ENCODE measurements at places on chromosomes 6 and 20.

- no peak for DNase-seq
Measured at GRCh38 chr6:17530321-17530835, 69.7 kb upstream of the FAM8A1 start.

GRCh38 chr20:24994470-24995368, 2.2 kb upstream of the APMAP start:
- peak; percentile 76 for DNase-seq

- no peak for DNase-seq
Measured at GRCh38 chr6:94645191-94645590, 932.1 kb upstream of the MANEA start.

DNA sequence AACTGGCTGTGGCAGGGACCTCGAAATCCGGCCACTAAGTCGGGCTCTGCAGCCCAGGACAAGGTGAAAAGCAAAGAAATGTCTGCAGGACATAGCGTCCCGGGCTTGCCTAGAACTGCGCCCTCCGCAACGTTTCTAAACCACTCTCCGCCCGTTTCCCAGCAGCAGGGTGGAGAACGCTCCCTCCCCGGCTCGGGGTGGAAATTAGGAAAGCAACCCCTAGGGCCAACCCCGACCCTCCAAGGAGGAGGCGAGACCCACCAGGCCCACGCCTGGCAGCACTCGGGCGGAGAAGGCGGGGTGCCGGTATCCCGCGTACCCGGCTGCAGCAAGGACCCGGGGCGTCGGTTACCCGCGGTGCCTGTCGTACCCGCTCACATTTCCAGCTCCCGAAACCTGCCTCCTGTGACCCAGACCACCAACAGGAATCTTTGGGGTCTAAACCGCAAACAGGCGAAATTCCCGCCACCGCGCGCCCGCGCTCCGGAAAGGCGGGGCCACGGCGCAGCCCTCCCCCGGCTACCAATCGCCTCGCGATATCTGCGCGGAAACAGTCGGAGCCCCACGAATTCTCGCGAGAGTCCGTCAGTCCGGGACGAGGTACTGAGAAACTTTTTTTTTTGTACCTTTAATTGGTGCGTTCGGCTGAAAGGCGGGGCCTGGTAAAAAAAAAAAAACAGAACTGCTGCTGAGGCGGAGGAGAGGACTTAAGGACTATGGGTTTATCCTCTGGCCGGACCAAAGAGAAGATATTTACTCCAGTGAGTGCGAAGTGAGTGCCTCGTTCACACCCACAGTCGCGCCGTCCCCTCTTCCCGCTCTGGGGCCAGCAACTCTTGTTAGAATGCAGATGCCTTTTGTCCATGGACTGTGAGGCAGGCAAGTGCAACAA, at the start of gene MMS22L:
MMS22L (minus strand) TSS at position 491 of the 892 bp plus-strand sequence. CDS start 739 bp downstream, outside the sequence.
- peak; percentile 96 for DNase-seq

DNA sequence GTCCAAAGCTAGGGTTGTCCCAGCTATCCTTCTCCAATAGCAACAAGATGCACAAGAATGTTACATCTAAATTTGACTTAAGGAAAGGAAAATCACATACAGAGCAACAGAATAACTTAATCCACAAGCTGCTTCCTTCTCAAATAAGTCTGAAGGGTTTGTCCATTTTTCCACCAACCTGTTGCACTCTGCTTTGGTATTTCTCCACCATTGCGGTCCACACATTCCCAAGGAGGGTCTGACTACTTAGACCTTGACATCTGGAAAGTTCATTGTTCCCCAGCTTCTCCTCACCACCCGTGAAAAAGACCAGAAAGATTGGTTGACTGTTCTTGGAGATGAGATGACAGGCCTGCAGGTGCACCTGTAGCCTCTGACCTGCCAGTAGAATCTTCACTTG, 72.5 kb downstream of the PDSS2 start:
- DNase-seq = no peak

DNA sequence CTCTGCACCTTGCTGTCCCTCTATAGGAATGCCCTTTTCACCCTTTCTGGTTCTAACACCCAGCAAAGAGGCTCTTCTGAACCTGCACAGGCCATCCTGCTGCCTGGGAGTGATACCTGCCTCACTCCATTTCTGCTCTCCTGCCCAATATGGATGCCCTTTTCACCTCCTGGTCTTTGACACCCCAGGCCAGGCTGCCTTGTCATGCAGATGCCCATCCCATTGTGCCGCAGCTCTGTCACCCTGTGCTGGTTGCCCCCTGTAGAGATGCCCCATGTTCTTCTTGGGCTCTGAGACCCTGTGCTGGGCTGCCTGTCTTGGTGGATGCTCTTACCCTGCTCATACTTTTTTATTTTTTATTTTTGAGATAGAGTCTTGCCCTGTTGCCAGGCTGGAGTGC, 95.3 kb downstream of the CDKAL1 start:
- DNase-seq = no peak

- DNase-seq = peak; percentile 77
Measured at GRCh38 chr20:6395695-6396094, 272.9 kb upstream of the FERMT1 start.

DNA sequence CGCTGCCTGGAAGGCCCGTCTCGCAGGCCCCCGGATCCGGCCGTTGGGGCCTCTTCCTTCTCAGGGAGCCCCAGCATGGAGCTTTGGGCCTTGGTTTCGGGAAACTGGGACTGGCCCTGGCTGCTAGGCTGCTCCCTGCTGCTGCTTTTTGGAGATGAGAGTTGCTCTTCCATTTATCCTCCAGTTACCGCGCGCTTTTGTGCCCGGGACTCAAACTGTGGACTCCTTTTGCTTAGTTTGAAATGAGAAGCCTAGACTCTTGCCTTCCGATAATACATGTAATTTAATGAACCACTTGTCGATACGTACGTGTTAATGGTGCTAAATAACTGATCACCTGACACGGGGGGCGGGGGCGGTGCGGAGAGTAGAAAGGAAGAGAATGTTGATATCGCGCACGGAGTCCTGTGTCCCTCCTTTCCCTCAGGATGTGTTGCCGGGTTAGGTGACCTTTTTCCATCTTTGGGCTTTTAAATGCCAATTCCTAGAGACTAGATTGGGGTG, 968 bp downstream of the PHF3 start:
- DNase-seq = peak; percentile 57

DNA sequence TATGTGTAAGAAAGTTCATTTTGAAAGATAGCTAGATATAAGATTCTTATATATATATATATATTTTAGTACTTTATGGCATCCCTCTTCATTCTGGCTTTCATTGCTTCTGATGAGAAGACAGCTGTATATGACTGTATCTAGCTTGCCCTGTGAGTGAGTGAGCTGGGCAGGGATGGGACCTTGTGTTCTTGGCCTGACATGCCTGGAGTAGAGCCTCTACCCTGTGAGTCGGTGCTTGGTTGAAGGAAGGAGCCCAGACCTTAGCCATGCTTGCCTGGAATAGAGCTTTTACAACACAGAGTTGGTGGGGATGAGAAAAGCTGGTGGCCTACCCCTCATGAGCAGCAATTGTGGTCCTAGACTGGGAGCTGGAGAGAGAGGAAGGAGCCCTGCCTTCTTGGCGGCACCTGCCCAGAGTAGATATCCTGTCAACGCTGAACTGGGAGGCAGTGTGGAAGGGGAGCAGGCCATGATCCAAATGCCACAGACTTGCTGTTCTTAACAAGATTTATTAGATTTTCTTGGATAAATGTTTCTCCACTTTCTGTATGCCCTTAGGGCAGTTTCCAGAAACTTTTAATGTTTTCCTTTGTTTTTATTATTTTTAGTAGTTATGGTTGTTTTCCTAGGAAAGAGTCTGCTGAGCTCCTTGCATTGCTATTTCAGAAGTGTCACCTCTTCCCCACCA, 31.6 kb downstream of the FIG4 start:
- DNase-seq = no peak

DNA sequence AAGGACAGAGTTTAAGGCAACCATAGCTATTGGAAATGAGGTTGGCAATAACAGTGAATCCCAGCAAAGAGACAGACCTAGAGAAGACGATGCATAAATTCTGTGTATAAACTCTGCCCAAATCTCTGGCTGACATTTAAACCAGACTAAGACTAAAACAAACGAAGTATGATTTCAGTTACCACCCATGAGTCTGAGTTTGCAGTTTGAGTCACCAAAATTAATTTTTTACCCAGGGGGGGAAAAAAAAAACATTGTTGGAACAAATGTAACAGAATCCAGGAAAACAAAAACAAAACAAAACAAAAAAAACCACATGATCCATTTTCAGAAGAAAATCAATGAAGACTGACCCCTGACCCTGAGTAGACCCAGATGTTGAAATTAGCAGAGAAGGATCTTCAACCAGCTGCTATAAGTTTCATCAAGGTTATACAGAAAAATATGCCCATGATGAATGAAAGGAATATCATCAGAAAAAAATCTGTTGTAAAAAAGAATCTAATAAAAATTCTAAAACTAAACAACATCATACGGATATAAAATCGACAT, 190.8 kb downstream of the GMDS start:
- no peak for DNase-seq

- DNase-seq = peak; percentile 73
Measured at GRCh38 chr6:21885532-21886114, 292.1 kb downstream of the SOX4 start.

DNA sequence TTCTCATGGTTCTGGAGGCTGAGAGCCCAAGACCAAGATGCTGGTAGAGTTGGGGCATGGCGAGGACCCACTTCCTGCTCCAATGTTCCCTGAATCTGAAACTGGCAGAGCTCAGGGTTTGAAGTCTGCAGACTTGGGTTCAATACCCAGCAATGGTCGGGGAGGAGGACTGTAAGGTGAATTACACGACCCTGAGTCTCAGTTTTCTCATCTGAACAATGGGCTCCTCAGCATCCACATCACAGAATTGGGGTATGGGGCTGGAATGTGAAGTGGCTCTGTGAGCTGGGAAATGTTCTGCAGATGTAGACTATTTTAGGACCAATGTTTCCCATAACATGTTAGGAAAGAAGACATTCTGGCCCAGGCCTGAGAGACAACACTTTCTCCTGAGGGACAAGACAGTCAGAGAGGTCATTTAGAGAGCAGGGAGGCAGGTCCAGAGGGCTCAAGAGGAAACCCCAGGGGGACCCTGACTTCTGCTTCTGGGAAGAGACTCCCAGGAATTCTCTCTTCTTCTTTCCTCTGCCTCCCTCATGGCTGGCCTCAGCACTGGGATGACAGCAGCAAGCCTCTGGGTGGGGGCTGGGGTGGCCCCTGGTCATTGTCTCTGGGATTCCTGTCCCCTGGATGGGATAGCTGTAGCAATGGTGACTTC, 141.3 kb upstream of the PMEPA1 start:
- DNase-seq = no peak

- no peak for DNase-seq
Measured at GRCh38 chr20:45835329-45835765, 1.7 kb downstream of the SNX21 start.

- peak; percentile 90 for DNase-seq
Measured at GRCh38 chr6:37705239-37706051, 7.8 kb upstream of the MDGA1 start.

DNA sequence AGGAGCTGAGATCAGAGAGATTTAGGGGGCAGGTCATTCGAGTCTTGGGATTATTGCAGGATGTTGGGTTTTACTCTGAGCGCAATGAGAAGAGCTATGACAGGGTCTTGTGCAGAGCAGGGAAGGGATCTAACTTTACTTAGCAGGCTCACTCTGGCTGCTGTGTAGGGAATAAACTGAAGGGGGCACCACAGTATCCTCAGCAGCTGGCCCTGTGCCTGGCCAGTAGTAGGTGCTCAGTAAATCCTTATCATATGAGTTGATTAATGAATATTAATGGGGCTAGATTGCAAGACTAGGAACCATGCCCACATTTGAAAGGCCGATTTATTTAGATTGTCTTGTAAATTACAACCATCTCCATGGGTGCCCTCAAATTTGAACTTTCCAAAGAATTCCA, 4.6 kb upstream of the MDGA1 start:
- no peak for DNase-seq

GRCh38 chr20:23201658-23202057, 115.5 kb upstream of the CD93 start:
- no peak for DNase-seq

GRCh38 chr6:143141442-143141841, 80.8 kb downstream of the AIG1 start:
- DNase-seq = no peak

DNA sequence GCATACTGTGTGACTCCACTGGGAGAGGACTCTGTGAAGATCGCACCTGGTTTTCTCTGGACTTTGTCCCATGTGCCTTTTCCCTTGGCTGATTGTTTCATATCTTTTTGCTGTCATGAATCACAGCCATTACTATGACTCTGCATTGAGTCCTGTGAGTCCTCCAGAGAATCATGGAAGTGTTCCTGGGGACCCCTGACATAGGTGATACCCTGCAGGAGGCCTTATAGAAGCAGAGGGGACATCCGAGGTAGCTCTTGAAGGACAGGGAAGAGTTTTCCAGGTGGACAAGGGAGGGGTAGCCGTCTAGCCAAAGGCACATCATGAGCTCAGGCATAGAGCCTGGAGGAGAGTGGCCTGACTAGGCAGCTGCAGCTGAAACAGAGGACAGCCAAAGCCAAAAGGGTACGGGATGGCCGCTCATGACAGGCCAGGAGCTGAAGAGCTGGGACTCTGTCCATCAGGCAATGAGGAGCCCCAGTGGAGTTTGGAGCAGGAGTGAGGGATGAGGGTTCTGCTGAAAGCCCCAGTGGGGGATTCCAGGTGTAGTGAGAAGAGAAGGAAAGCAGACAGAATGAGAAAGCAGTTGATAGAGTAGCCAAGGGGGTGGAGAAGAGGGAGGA, 86.6 kb upstream of the TOX2 start:
- no peak for DNase-seq

GRCh38 chr6:50816115-50816675, 2.5 kb upstream of the TFAP2B start:
- peak; percentile 57 for DNase-seq

- DNase-seq = no peak
Measured at GRCh38 chr6:145839653-145840052, 25.1 kb upstream of the FBXO30 start.

DNA sequence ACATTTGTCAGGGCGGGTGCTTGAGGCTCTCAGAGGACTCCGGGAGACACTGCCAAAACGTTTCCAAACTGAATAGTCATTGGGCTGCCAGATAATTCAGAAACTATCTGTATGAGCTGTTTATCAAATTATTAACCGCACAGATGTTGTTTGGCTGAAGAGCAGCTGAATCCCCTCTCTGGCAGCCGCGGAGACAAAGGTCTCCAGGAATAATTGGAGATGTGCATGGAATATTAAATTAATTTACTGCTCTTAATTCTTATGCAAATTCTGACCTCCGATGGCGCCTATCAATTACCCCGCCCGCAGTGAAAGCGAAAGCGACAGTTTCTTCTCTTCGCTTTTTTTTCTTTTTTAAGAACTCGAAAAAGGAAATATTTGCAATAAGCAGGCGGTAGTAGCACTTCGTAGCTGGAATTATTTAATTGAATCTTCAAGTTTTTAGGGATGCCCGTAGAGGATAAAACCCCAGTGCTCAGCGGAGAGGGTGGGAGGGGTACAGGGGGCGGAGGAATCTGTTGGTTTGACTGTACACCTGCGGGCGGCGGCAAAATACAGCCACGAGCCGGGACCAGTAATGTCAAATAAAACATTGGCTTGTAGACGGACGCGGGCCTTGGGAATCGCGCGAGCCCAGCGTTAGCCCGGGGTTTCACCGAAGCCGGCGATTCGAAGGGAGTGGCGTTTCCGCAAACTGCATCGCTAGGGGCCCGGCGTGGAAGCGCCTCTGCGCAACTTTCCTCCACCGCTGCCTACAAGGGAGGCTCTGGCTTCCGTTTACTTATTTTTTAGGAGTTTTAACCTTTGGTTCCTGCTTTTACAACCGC, 6.2 kb downstream of the LINC00237 start:
- DNase-seq = peak; percentile 18

GRCh38 chr20:3070725-3071124, 695 bp upstream of the OXT start:
- no peak for DNase-seq

- no peak for DNase-seq
Measured at GRCh38 chr6:3120765-3121089, 2.2 kb downstream of the BPHL start.

- peak; percentile 18 for DNase-seq
Measured at GRCh38 chr6:19697744-19698290, 139.4 kb upstream of the ID4 start.
